MV-4-11 (cell line): ENCODE measurements at places on chromosomes 1 and 21.

DNA sequence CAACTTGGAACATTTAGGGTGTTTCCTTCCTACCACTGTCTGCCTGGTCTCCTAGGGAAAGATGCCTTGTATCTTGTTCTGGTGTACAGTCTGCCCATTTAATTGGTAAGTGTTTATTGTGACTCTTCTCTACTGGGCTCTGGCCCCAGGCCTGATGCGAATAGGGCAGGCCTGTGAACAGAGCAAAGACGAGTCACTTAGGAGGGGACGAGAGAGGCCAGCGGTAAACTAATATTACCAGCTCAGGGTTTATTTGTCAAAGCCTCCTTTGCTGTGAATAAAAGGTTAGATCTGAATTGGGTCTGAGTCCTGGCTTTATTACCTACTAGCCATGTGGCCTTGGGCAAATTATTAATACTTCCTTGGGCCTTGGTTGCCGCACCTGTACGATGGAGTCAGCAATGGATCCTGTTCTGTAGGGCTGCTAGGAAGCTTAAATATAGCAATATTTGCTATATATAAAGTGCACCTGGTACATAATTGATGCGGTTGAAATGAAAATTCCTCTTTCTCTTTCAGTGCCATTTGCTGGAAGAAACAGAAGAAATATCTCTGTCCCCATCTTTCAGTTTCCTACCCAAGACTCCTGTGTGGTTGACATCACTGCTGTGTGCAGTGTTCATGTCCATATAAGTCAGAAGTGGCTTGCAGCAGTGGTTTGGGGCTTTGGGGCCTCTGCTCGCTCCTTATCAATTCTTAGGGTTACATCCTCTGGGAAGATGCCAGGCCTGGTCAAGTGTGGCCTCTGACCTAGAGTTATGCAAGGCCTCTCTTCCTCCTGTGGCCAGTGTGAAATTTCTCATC lies 32.4 kb downstream of the MAPKAPK2 start:
- DNase-seq, result peak; percentile 91

DNA sequence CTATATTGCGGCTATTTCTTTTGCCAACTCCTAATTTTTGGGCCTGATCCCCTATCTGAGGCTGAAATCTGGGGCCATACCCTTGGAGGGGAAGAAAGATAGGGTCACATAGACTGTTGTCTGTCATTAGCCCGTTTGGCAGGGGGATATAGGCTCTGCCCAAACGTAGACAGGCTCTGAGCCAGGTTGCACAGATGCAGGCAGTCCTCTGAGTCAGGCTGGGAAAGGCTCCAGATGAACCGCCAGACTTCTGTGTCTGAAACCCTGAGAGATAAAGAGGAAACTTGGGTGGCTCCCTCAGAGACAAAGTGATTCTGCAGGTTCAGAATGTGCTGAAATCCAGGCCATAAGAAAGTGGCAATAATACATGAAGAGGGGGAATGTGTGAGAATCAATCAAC lies 4.0 kb upstream of the CAP1 start:
- peak; percentile 55 for DNase-seq

DNA sequence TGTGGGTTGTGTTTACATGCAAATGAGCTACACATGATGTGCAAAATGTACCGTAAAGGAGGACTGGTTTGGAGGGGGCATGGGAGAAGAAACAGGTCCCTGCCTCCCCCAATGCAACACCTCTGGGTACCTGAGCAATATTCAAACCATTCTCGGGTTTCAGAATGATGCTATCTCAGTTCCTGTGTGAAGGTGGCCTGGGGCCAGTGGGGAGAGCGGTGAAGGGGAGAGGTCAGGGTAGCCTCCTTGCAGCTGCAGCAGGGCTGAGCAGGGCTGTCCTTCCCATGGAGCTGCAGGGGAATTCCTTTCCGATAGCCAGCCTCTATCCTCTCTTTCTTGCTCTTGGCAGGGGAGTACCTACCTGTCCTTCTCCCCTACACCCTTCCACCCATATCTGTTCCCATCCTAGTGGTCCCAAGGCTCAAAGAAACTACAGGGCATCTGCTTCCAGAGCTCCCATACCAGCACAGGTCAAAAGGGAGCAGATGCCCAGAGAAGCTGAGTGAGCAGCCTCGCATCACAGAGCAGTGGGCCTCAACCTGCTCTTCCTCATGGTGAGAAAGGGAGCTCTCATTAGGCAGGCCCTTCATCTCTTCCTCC lies 11.9 kb downstream of the MEF2D start:
- DNase-seq, result no peak

DNA sequence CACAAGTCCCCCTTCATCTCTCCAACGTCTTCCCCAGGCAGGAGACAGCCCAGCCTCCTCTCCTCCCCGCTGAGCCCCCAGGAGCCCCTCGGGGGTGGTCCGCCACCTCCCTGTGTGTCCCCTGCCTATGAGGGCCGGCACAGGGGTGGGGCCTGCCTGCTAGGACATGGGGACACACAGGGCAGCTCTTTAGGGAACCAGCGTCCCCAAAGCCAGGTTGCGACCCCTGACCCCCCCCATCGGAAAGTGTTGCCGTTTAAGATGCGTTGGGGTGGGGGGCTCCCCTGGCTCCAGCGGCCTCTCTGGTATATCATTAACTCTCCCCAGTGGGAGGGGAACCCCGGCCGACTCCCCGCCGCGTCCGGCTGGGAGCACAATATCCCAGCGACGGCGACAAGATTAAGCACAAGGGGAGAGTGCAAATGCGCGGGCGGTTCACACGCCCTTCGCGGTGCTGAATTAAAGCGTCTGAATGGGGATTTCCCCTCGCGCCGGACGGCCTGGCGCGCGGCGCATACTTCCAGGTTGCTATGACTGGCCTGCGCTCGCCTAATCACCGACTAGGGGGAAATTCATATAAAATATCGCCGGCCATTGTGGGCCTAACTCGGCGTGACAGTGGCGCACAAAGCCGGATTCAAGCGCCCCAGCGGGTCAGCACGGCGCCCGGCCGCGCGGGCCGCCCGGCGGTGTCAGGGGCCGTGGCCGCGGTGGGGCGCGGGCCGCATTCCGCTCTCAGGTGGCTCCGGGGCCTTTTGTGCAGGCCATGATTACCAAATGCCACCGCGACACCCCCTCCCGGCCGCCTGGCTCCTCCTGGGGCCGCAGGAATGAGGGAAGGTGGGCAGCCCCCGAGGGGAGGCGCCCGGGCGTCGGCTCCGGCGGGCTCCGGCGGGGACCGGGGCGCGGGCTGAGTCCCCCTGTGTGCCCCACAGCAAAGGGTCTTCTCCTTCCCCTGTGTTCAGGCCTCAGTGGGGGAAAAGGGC lies 30.9 kb downstream of the WNT3A start:
- DNase-seq, result no peak

- DNase-seq, result no peak
These were observed 34.1 kb downstream of the IGSF21 start for GRCh38 chr1:18141661-18142060.

DNA sequence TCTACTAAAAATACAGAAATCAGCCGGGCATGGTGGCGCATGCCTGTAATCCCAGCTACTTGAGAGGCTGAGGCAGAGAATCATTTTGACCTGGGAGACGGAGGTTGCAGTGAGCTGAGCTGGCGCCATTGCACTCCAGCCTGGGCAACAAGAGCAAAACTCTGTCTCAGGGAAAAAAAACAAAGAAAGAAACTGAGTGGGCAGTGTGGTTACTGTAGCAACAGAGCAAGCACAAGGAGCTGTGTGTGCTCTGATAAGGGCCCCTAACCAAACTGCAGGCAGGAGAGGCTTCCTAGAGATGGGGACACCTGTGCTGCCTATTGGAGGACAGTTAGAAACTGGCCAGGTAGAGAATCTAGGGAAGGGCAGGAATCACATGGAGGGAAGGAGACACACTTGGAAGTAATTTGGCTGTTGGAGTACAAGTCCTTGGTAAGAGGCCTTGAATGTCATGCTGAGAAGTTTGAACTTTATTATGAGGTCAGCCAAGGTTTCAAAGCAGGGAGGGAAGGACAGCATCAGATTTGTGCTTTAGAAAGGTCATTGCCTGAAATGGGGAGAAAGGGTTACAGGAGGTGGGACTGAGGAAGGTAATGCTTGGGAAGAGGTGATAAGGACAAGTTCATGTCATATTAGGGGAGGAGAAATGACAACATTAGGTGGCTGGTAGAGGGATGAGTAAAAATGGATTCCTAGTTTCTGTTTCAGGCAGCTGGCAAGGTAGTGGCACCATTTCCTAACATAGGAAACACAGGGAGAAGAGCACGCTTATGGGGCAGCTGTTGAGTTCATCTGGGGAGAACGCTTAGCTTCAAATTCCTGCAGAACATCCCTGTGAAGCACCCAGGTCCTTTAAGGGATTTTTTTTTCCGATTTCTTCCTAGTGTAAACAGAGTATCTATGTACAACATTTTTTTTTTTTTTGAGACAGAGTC lies 69.2 kb upstream of the ARTN start:
- DNase-seq, result no peak

GRCh38 chr21:35933466-35933865 lies 126.9 kb downstream of the SETD4 start:
- peak; percentile 93 for DNase-seq

DNA sequence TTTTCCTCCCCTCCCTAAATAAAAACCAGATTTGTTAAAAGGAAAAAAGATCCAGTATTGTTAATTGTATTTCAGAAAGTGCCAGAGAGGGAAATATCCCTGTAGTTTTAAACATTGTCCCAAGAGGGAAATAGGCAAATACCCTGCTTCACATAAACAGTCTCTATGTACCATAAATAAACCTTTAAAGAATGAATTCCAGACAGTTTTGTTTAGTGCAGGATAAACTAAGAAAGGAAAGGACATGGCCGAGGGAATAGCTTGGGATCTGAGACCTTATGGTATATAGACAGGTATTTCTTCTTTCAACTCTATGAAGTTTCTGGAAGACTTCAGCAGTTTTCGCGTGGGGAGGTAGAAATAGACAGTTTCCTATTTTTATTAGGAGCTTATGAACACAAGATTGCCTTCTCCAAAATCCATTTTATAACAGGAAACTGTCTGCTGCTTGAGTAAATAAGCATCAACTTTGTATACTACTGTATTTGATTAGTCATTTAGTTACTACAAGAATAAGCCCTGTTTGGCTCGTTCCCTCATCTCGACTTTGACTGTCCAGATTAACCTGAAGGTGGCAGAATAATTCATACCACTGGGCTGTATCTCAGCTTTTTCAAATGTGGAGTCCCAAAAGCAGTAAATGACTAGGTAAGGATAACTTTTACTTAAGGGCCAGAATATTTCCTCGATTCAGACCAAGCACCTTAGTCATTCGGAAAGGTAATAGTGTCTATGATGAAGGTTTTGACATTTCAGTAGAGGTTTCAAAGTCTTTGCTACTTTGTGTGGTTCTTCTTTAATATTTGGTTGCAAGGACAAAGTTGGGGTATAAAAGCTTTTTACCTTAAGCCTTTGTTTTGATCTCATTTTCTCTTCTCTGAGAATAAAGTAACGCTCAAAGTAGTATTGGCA lies 177.5 kb downstream of the VPS13D start:
- DNase-seq, result peak; percentile 16

- no peak for DNase-seq
These were observed 979 bp downstream of the S100A9 start for GRCh38 chr1:153358691-153358975.

- DNase-seq, result peak; percentile 15
These were observed 11.5 kb downstream of the RO60 start for GRCh38 chr1:193070942-193071341.

- DNase-seq, result no peak
These were observed 18.5 kb upstream of the FAM89A start for GRCh38 chr1:231058416-231059109.

GRCh38 chr1:53393325-53393792 lies 65.5 kb upstream of the LRP8 start:
- DNase-seq, result peak; percentile 6

GRCh38 chr1:154739654-154740053 lies 130.4 kb downstream of the KCNN3 start:
- DNase-seq, result no peak

- DNase-seq, result no peak
These were observed 58.0 kb downstream of the LEPR start for GRCh38 chr1:65478379-65479026.

- DNase-seq, result no peak
These were observed 39.4 kb downstream of the CTTNBP2NL start for GRCh38 chr1:112435448-112435847.

- DNase-seq, result no peak
These were observed 207.8 kb downstream of the SIPA1L2 start for GRCh38 chr1:232422098-232422497.

DNA sequence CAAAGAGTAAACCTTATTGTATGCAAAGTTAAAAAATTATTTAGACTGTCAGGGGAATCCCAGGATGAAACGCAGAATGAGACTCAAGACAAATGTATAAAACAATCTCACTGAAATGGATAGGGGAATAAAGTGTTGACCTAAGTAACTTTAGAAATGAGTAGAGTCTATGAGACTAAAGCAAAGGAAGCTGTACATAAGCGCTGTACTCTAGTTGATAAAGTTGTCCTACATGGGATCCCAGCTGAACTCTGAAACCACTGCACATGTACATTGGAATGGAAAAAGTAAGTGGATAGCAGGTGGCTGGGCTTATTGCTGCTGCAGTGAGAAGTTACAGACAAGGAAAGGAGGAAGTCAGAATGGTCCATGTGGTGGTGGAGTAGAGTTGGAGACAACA lies 18.7 kb downstream of the MMEL1 start:
- no peak for DNase-seq

- no peak for DNase-seq
These were observed 1.0 kb downstream of the C1orf198 start for GRCh38 chr1:230867101-230867902.

DNA sequence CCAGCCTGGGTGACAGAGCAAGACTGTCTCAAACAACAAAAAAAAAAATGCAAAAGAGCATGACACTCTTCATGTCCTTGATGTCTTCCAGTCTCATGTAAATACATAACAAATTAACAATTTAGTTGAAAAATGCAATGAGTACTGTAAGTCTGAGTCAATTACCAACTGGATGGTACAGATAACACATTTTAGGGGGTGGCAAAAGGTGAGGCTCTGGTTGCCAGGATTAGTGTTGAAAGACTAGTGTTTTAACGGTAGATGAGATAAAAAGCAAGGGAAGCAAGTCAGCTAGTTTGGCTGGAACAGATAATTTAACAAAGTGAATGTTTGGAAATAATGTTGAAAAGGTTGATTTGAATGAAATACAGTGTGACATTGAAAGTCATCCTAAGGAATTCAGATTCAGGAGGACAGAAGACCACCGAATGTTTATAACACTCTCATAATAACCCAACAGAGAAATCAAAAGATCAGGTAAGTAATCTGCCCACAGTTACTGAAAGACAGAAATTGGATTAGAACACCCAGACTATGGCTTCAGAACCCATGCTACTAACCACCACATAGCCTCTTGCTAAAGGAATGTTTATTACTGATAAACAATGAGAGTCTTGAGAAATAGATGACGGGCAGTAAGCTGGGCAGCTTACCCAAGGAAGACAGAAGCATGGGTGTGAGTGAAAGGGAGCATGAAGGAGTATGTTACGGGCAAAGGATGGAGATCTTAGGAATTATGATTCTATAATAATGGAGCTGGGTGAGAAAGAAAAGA lies 312.4 kb downstream of the HMCN1 start:
- DNase-seq, result no peak

- DNase-seq, result no peak
These were observed 51.8 kb upstream of the SYT14 start for GRCh38 chr1:209886219-209886536.

DNA sequence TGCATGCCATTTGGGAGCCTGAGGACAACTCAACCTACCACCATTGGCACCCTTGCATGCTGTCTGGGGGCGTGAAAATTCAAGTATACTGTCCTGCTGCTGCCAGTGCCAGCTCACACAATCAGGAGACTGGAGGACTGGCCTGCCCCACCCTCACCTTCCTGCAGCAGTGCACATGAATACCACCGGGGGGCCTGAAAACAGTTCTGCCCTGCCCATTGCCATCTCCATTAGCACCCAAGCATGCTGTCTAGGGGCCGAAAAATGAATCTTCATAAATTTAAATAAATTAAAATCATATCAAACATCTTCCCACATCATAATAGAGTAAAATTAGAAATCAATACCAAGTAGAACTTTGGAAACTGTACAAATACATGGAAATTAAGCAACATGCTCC lies 322.1 kb upstream of the TMPRSS15 start:
- peak; percentile 9 for DNase-seq
